Endothelial cell (in vitro differentiated cells): ENCODE measurements at places on chromosomes 6 and 20. TPM values are rescaled to one million over a fixed set of nuclear protein-coding genes. Genes with fewer than 3 reads are reported as not detected.

- no peak for DNase-seq
Measured at GRCh38 chr6:53059648-53060589, 5.3 kb upstream of the FBXO9 start.

- no peak for DNase-seq
Measured at GRCh38 chr6:150631283-150631983, 31.7 kb downstream of the PLEKHG1 start.

The PAX1 gene
- not detected for total RNA-seq

The FAM162B gene
- 1.5 TPM for total RNA-seq

GRCh38 chr6:75116946-75117345 lies 88.9 kb downstream of the COL12A1 start:
- DNase-seq = no peak

The ISM1 gene
- 23.8 TPM for total RNA-seq

DNA sequence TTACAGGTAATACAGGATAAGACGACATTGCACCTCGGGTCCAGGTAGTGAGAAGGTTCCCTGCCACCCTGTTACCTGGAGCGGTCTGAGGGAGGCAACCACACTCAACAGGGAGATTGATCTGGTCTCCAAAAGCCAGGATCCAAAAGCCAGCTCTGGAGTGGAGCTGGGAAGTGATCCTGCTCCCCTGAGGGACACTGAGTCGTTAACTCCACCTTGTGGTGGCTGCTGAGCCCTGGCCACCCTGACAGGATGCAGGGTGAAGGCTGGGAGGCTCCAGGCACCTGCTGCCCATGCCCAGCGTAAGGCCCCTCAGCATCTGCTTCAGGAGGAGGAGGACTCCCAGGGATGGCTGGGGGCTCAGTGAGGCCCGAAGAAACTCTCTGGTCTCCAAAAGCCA lies 38.7 kb upstream of the SLC22A2 start:
- DNase-seq = no peak

- DNase-seq = peak; percentile 39
Measured at GRCh38 chr6:168071620-168072019, 7.4 kb downstream of the FRMD1 start.

GRCh38 chr20:47334022-47334551 lies 22.4 kb downstream of the ZMYND8 start:
- DNase-seq = no peak

DNA sequence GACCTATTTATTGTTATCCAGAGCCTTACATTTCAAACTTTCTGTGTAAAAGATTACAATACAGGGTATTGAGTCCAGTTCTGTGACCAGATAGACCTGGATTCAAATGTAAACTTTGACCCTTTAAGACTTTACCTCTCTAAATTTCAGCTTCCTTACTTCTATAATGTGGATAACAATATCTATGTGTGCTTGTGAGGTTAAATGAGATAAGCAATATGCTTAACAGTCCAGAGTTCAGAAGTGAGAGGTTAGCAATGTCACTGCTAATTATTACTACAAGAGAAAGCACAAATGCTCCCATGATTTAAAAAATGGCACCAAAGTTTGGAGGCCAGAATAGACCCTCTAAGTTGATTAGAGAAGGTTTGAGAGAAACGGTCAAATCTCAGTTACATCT lies 27.5 kb downstream of the EPB41L2 start:
- no peak for DNase-seq

DNA sequence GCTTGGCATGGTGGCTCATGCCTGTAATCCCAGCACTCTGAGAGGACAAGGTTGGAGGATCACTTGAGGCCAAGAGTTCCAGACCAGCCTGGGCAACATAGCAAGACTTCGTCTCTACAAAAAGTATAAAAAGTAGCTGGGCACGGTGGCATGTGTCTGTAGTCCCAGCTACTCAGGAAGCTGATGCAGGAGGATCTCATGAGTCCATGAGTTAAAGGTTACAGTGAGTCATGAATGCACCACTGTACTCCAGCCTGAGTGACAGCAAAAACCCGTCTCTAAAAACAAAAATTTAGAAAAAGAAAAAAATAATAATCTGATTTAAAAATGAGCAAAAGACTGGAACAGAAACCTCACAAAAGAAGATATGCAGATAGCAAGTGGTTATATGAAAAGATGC lies 279.7 kb downstream of the RNGTT start:
- DNase-seq = no peak

DNA sequence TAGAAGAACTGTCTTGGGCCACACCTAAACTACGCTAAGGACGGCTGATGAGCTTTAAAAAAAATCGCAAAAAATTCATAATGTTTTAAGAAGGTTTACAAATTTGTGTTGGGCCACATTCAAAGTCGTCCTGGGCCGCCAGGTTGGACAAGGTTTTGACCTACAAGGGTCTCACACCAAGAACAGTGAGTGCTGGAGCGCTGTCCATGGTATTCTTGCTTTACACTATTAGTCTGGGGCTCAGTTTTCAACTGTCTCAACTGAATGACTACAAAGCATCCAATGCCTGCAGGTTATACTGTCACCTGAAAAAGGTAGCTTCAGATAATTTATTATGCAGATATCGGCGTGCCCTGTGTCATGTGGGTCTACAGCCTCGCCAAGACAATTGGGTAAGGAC lies 3.7 kb upstream of the FAXC start:
- peak; percentile 34 for DNase-seq

DNA sequence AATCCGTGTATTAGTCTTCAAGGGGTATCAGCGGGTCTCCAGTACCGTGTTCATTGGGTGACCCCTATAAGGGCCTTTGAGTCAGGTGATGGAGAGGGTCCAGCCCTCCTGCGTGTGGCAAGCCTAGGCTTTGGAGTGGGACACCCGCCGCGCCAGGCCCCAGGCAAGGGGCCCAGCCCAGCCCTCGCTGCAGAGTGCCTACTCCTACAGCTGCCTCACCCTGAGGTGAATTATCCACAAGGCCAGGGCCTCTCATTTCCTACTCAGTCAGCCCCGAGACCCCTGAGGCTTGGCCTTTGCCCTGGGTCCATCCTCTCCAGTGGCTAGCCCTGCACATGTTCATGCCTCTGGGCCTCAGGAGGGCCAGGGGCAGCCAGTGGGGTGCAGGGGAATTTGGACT lies 45.1 kb downstream of the TMEM242 start:
- no peak for DNase-seq
